Immature natural killer cell (primary cell): ENCODE measurements at places on chromosomes 5 and 9.

DNA sequence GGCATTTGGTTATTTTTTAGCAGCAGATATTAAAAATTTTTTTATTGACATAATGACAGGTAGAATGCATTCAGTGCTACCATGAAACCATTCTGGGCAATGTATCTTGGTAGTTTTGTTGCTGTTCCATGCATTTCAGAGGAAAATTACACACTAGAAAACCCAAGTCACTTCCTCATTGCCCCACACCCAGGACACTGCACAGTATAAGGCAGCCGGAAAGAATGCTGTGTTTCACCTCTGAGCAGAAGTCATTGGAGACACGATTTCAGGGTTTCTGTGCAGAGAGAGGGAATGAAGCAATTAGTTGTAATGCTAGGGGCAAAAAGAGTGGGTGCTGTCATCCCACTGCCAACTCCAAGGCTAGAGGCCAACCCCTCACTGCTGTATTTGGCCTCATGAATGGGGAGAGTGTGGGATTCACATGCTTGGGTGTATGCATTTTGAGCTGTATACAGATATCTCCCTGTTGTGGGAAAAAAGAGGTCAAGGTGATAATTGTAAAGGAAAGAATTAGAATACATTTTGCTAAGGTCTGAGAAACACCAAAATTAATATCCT, 290.5 kb downstream of the BNC2 start:
- no peak for DNase-seq
- no peaks in the 10 kb centered on the region for H3K27me3 ChIP-seq
- no peaks in the 10 kb centered on the region for H3K4me1 ChIP-seq
- no peak overlapping the region for H3K4me3 ChIP-seq

- no peaks in the 10 kb centered on the region for H3K4me1 ChIP-seq
- peak overlapping the region; percentile 60 for H3K4me3 ChIP-seq
- peaks cover 21% of the 10 kb centered on the region for H3K27me3 ChIP-seq
- DNase-seq, result no peak
- H3K27ac ChIP-seq, result no peak overlapping the region
Observed at GRCh38 chr5:2756211-2757152, 5.0 kb upstream of the IRX2 start.

- H3K4me1 ChIP-seq, result no peaks in the 10 kb centered on the region
- H3K27me3 ChIP-seq, result peaks cover 3% of the 10 kb centered on the region
- H3K4me3 ChIP-seq, result no peak overlapping the region
- no peak overlapping the region for H3K27ac ChIP-seq
Observed at GRCh38 chr9:81874931-81875330, 53.3 kb upstream of the SPATA31D4 start.

- no peak for DNase-seq
- peaks cover 5% of the 10 kb centered on the region for H3K4me1 ChIP-seq
- peaks cover 4% of the 10 kb centered on the region for H3K36me3 ChIP-seq
- peaks cover 5% of the 10 kb centered on the region for H3K27me3 ChIP-seq
- no peak overlapping the region for H3K4me3 ChIP-seq
Observed at GRCh38 chr9:95751520-95751790, 124.0 kb upstream of the ERCC6L2 start.

DNA sequence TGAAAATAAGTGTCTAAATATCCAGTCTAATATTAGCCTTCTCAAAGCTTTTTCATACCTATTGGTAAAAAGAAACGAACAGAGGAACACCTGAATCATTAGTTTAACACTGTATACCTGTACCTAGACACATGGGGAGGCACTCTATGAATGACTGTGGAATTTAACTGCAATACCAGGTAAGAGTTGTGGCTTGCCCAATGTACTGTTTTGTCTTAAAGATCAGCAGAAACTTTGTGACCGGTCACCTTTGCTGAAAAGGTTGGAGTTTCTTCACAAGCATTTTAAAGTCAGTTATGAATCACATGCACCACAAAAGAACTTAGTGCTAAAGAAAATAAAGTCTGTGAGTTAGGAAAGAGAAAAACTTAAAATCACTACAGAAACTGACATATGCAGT, 2.4 kb downstream of the PGGT1B start:
- no peak for DNase-seq
- H3K27ac ChIP-seq, result no peak overlapping the region
- no peaks in the 10 kb centered on the region for H3K27me3 ChIP-seq

GRCh38 chr9:110886832-110887231, 151.4 kb downstream of the LPAR1 start:
- no peak overlapping the region for H3K4me3 ChIP-seq
- H3K27me3 ChIP-seq, result peaks cover under 1% of the 10 kb centered on the region
- no peaks in the 10 kb centered on the region for H3K4me1 ChIP-seq
- H3K27ac ChIP-seq, result no peak overlapping the region

DNA sequence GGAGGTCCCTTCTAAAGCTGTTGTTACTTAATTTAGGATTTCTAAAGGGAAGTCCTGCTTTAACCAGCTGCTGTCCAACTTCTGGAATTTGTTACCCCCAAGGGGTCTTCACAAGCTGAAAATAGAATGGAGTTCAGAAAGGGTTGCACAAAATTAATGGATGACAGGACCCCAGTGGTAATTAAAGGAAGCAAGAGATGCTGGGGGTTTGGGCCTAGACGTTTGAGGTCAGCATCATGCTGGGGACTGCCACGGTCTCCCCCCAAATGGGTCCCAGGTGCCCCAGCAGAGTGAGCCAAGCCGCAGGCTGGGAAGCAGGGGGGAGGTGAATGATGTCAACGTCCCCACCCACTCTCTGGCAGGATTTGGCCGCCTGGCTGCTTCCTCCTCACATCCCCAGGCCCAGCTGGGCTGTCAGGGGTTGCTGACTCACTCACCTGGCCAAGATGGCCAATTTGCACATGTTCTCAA, 97.5 kb upstream of the ARAP3 start:
- no peak overlapping the region for H3K27ac ChIP-seq
- H3K36me3 ChIP-seq, result no peaks in the 10 kb centered on the region
- no peak for DNase-seq
- no peaks in the 10 kb centered on the region for H3K4me1 ChIP-seq
- no peaks in the 10 kb centered on the region for H3K27me3 ChIP-seq

DNA sequence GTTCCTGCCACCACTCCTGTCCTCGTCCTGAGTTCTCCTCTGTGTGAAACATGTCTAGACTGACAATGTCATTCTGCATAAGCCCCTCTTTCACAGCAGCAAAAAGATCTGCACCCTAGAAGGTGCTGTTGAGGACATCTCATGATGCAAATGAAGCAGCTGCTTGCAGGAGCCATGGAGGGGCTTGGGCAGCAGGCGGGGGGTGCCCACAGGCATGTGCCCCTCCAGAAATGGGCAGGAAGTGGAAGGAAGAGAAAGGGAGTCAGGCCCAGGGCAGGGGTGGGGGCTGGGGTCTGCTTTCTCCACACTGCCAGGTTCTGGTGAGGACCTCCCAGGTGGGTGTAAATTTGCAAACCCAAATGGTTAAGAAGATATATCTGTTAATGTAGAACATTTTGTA, 54.5 kb upstream of the KCNMB1 start:
- no peaks in the 10 kb centered on the region for H3K36me3 ChIP-seq
- no peaks in the 10 kb centered on the region for H3K4me1 ChIP-seq
- peaks cover 4% of the 10 kb centered on the region for H3K27me3 ChIP-seq

GRCh38 chr9:136297016-136297691, 6.7 kb downstream of the CCDC187 start:
- H3K4me1 ChIP-seq, result no peaks in the 10 kb centered on the region
- no peaks in the 10 kb centered on the region for H3K36me3 ChIP-seq
- no peaks in the 10 kb centered on the region for H3K27me3 ChIP-seq
- H3K27ac ChIP-seq, result no peak overlapping the region
- DNase-seq, result no peak

GRCh38 chr5:73822989-73823339, 197.0 kb downstream of the ARHGEF28 start:
- H3K4me3 ChIP-seq, result no peak overlapping the region
- no peak for DNase-seq
- H3K4me1 ChIP-seq, result no peaks in the 10 kb centered on the region
- H3K27me3 ChIP-seq, result no peaks in the 10 kb centered on the region

DNA sequence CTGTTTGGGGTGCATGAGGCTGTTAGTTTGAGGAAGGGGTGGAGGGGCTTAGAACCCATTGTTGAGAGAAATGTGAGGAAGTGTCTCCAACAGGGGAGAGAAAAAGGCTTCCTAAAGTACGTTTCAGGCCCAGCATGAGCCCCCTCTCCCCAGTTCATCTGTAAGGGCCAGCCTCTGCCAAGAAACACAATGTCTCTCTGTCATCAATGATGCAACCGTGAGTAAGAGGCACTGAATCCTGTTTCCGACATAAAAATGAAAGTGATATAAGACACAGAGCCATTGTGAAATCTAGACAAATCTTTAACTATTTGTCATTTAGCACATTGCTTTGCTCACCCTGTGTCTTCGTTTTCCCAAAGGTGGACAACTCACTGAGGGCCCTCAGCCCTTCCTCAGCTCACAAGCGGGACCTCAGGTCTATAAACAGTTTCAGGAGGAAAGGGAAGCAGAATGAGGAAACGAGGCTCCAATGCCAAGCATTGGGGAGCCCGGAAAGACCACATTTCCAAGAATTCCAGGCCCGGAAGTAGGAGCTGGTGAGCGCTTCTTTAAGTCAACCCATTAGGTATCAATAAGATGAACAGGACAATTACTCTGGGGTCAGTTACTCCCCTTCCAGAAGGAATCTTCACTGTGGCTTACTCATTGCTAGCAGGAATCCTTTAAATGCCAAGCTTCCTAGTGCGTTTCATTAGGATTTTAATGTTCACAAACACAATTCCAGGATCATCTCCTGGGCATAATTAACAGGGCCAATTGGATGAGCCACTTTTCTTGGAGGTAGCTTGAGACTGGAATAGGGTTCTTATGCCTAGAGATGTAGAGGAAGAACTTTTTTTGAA, 59.0 kb upstream of the KLF4 start:
- no peak overlapping the region for H3K27ac ChIP-seq
- H3K4me1 ChIP-seq, result no peaks in the 10 kb centered on the region
- DNase-seq, result no peak
- H3K27me3 ChIP-seq, result peaks cover 3% of the 10 kb centered on the region
- H3K36me3 ChIP-seq, result no peaks in the 10 kb centered on the region

DNA sequence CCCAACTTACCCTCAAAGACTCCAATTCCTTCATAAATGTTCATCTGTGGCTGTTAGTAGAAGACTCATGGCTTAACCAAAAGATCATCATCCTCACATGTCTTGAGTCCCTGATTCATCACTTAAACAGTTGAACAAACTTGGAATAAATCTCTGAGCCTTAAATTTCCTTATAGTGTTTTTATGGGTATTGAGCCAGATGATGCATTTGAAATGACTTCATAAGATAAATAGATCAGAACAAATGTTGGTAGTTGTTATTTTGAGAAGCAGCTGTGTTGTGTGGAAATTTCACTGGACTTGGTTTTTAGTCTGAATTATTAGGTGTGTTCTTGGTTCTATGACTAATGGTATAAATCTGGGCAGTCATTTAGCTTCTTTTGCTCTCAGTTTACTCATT, 236.2 kb downstream of the NNT start:
- H3K27ac ChIP-seq, result no peak overlapping the region
- H3K36me3 ChIP-seq, result no peaks in the 10 kb centered on the region
- H3K27me3 ChIP-seq, result peaks cover 5% of the 10 kb centered on the region

DNA sequence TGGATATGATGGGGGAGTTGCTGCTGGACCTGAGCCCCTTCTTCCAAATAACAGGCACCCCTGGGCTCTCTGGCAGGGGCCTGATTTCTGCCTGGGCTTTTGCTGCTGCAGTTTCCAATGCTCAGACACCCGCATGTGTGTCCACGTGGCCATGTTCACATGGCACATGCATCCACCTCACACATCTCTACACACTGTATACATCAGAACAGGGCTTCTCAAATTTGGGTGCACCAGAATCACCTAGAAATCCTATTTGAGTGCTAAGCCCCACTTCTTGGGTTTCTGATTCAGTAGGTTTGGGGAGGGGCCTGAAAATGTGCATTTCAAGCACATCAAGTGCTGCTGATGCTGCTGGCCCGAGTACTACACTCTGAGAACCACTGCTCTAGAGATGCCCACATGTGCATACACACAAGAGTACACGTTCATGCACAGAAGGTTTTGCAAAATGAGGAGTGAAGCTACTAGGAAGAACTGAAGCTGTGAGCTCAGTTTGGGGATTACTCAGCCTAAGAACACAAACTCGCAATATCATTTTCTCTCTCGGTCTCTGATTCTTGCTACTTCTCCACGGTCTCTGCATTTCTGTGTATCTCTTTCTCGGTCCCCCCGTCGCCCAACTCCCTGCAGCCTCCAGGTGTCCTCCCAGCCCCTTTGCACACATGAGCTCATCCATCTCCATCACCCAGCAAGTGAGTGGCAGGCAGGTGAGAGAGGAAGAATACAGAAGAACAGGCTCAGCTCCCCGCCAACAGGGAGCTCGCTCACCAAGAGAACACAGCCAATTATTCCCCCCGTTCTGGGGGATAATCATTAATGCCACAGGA, 97.0 kb downstream of the PCDH1 start:
- no peaks in the 10 kb centered on the region for H3K36me3 ChIP-seq
- DNase-seq, result no peak
- no peaks in the 10 kb centered on the region for H3K27me3 ChIP-seq

DNA sequence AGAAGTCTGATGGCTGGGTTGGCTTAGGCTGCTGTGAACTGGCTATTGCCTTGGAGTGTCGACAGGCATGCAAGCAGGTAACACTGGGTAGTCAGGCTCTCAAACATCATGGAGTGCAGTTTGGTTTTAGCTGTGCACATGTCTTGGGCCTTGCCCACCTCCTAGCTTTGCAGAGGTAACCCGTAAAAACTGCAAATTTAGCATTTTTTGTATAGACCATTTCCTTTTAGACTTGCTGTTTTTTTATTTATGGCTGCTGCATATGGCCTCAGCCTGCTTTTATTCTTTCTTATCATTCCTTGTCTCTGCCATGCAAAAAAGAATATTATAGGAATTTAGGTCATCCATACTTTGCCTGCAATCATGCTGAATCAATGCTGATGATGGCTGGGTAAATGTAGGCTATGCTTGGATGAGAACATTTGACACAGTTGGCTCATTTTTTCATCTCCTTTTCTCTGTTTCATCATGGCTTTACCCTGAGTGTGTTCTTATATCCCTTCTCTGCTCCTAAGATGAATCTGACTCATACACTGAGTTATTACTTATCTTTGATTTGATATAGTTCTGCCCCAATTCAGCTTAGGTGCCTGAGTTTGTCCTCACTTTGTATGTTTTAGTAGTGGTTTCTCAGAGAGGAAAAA, 27.2 kb downstream of the RECK start:
- no peak for DNase-seq
- no peaks in the 10 kb centered on the region for H3K4me1 ChIP-seq
- no peaks in the 10 kb centered on the region for H3K27me3 ChIP-seq
- no peak overlapping the region for H3K4me3 ChIP-seq

DNA sequence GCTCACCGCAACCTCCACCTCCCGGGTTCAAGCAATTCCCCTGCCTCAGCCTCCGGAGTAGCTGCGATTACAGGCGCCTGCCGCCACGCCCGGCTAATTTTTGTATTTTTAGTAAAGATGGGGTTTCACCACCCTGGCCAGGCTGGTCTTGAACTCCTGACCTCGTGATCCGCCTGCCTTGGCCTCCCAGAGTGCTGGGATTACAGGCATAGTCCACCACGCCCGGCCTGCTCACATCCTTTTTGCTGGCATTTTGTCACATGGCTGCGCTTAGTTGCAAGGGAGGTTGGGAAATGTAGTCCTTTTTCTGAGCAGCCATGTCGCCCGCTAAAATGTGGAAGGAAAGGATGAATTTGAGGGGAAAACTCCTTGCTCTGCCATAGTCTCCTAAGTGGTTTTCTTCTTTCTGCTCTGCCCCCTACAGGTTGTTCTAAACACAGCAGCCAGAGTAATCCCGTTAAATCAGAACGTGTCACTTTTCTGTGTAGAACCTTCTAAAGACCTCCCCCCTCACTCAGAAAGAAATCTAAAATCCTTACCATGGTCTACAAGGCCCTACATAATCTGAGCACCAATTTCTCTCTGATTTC, 57.8 kb upstream of the HSPA9 start:
- no peaks in the 10 kb centered on the region for H3K4me1 ChIP-seq
- H3K4me3 ChIP-seq, result no peak overlapping the region
- H3K27ac ChIP-seq, result no peak overlapping the region
- no peak for DNase-seq
